ENCODE measurements at places on chromosomes 7 and 10. TPM values are rescaled to one million over a fixed set of nuclear protein-coding genes. Genes with fewer than 3 reads are reported as not detected.

THSD7A gene
- 4.7 TPM for total RNA-seq

FGL2 gene
- not detected for total RNA-seq

NAT16 gene
- total RNA-seq = not detected

RP9 gene
- 26.2 TPM for total RNA-seq

DNA sequence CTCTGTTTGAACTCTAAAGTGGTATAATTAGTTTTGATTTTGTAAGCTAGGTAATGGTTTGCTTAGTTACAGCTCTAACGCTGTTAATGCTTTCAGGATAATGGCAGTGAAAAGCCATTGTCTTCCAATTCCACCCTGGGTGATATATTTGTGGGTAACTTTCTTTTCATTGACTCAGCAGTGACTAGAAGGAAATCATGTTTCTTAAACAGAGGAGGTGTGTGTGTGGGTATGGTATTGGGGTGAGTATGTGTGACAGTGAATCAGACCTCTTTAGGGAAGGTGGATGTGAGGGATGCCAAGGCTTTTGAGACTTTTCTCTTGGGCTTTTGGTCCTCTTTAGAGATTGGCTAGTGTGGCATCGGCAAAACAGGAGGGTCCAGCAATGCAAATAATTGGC lies 13.6 kb downstream of the ENTPD7 start:
- H3K36me3 ChIP-seq = peaks cover 2% of the 10 kb centered on the region
- peaks cover 7% of the 10 kb centered on the region for H3K4me1 ChIP-seq
- no peak for DNase-seq
- H3K27me3 ChIP-seq = no peaks in the 10 kb centered on the region
- H3K4me3 ChIP-seq = no peak overlapping the region
